ENCODE measurements at places on chromosomes 5 and 9.

- DNase-seq, result no peak
Measured at GRCh38 chr5:21688655-21689054, 1164.5 kb downstream of the CDH12 start.

DNA sequence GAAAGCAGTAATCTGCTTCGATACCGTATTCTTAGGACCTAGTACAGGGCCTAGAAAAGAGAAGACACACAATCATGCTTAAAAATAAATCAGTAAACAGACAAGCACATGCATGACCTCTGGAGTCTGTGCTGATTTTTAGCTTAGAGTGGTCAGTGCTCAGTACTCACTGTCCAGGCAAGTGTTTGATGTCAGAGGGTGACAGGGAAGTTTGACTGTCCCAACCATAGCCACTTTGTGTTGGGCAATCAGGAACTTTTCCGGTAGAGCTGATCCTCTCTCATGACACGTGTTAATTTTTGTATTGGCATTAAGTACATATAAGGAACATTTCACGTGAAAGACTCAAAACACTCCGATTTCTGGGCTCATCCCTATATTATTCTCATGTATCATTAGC is 464.7 kb upstream of the KLF4 start:
- no peak for DNase-seq

DNA sequence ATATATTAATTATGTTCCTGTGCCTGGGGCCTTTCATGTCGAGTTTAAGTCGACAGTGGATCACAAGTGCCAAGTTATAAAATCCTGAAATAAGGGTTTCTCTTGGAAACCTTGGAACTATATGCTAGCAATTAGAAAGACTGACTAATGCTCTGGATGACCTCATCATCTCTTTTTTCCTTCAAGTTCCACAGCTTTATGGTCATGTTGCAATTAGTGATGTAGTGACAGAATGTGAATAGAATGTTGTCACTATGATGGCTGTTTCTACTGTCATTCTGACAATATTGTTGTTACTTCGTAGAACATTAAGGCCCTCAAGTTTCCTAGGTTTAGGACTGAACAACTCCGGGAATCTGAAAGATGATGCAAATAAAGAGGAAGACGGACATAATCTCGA is 368.0 kb upstream of the SEMA6A start:
- DNase-seq, result no peak

DNA sequence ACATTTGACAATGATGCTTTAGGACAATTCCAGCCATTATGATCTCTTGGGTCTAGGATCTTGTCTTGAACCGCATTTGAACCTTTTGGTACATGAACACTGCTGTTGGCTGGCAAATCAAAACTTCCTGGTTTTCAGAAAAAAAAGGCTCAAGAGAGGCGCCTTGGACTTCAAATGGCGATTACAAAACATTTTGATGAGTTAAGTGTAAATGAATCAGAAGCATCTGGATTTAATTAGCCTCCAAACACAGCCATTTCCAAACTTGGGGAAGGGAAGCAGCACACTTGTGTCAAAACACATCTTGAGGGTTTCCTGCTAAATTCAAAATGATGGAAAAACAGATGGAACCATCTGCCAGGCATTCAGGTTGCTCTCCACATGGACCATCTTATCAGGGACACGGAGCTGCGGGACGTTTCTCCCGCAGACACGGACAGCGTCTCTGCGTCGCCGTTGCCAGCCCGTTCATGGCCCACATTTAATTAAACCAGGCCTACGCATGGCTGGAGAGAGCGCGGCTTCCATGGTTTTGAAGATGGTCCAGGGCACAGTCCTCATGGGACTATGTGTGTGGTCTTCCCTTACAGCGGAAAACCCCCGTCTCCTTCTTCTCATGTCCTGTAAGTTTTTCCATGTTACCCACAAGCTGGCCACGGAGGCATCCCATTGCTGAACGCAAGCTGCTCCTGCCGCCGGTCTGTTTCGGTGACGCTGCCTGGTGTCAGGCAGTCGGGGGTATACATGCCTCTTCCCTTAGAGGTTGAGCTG is 55.8 kb upstream of the PTCH1 start:
- DNase-seq, result no peak

DNA sequence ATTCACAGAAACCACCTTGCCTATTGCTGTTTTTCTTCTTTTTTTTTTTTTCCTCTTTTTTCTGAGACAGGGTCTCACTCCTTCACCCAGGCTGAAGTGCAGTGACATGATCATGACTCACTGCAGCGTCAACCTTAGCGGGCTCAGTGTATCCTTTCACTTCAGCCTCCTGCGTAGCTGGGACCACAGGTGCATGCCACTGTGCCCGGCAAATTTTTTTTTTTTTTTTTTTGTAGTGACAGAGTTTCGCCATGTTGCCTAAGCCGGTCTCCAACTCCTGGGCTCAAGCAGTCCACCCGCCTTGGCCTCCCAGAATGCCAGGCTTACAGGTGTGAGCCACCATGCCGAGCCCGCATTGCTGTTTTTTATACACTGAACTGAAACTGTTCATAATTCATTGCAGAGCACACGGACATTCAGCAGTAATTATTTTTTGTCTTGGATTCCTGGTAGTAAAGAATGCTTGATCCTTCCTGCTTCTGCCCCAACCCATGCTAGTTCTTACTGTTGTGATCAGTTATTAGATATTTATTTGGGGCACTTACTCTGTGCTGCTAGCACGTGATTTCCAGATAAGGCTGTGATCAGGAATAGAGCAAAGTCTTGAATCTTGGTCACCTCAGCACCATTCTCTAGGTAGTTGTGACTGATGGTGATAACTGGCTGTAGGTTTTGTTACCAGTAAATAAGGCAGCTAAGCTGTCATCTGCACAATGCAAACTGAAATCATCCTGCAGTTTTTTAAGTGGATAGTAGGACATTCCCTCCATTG is 14.0 kb downstream of the MAP3K1 start:
- no peak for DNase-seq

DNA sequence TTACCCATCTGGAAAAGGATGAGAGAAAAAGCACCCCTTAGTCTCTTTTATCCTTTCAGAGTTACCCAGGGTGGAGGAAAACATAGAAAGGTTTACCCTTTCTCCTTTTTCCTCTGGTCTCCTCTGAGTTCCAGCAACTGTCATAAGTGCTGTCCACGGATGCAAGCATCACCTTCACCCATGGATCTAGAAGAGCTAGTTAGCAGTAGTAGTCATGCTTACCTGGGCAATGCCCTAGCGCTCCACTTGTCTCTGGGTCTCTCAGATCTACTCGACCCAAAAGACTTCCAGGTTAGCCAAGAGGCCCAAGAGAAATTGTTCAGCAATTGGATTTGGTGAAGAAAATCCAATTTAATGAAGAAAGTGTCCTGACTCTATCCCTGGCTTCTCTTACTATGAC is 656.2 kb upstream of the PTPRD start:
- DNase-seq, result no peak

DNA sequence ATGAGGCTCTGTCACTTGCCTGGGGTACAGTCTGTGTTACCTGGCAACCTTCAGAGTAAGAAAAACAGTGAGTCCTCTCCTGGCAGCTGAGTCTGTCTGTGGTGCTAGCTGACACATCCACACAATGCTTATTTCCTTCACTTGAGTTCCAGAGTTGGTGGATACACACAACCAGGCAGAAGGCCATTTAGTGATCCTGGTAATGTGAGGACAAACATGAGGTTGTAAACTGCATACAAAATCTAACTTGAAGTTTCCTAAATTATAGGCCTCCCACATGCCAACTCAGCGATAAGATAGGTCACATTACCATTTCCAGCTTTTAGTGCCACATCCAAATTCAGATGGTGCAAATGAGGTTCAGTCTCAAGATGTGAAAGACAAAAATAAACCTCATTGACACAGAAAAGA is 125.5 kb downstream of the DCP2 start:
- DNase-seq, result no peak

DNA sequence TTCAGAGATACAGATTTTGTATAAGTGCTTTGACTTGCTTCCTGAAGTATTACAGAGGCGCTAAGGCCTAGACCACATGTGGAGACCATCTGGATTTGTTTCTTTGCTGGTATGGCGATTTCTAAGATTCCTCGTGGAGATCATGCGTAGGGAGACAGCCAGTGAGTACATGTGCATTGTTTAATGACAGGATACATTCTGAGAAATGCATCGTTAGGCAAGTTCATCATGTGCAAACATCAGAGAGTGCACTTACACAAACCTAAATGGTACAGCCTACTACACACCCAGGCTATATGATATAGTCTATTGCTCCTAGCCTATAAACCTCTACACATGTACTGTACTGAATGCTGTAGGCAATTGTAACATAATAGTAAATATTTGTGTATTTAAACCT is 16.5 kb upstream of the CEP120 start:
- no peak for DNase-seq

DNA sequence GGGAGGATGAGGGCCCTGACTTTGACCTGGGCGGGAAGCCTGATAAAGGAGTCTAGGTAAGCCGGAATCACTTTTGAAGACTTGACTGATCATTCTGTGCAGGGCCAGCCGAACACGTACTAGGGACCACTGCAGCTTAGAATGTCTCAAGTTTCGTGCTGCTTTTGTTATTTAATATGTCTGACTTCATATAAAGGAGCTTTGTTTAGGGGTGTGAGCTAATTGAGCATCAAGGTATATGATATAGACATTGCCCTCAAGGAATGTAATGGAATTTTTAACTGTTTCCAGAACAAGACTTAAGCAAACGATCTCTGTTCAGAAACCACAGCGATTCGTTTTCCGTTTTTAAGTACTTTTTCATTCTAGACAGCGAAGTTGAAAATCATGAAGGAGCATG is 173.0 kb downstream of the SEMA6A start:
- DNase-seq, result no peak

- DNase-seq, result no peak
Measured at GRCh38 chr5:14818931-14819790, 52.4 kb downstream of the ANKH start.

- DNase-seq, result no peak
Measured at GRCh38 chr5:173612948-173613347, 3.5 kb downstream of the BOD1 start.

- no peak for DNase-seq
Measured at GRCh38 chr5:73367650-73368049, 80.9 kb downstream of the FOXD1 start.

DNA sequence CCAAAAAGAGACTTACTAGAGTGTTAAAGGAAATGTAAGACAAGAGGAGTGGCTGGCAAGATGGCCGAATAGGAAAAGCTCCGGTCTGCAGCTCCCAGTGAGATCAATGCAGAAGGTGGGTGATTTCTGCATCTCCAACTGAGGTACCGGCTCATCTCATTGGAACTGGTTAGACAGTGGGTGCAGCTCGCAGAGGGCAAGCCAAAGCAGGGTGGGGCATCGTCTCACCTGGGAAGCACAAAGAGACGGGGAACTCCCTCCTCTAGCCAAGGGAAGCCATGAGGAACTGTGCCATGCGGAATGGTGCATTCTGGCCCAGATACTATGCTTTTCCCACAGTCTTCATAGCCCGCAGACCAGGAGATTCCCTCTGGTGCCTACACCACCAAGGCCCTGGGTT is 308.7 kb downstream of the AGTPBP1 start:
- no peak for DNase-seq

DNA sequence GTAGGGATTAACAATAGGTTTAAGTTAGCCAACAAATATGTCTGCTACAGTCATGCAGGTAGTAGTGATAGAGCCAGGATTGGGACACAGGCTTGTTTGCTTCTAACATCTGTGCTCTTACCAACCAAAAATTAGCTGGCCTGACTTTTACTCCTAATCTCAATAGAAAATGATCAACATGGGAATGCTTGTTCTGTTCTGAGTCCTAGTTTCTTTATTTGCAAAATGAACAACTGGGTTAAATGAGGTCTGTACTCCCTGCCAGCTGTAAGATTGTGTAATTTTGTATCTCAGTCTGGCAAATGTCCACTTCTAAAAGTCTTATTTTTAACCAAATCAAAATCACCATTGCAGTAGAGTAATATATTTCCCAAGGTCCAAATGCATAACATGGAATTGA is 216.8 kb downstream of the NMUR2 start:
- DNase-seq, result no peak

- DNase-seq, result no peak
Measured at GRCh38 chr5:157248821-157249470, 17.0 kb upstream of the CYFIP2 start.

DNA sequence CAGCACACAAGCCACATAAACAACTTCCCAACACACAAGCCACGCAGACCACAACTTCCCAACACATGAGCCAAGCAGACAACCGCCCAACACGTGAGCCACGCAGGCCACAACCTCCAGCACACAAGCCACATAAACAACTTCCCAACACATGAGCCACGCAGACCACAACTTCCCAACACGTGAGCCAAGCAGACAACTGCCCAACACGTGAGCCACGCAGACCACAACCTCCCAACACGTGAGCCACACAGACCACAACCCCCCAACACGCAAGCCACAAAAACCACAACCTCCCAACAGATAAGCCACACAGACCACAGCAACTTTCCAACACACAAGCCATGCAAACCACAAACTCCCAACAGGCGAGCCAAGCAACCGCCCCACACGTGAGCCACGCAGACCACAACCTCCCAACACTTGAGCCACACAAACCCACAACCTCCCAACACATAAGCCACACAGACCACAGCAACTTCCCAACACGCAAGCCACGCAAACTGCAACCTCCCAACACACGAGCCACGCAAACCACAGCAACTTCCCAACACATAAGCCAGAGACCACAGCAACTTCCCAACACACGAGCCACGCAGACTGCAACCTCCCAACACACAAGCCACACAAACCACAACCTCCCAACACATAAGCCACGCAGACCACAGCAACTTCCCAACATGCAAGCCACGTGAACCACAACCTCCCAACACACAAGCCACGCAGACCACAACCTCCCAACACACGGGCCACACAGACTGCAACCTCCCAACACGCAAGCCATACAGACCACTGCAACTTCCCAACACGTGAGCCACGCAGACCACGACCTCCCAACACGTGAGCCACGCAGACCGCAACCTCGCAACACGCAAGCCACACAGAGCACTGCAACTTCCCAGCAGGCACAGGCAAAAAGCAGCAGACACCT is 10.1 kb downstream of the BRD9 start:
- no peak for DNase-seq
